ENCODE measurements at places on chromosomes 5 and 9.

GRCh38 chr5:157354800-157355199 lies 88.9 kb downstream of the CYFIP2 start:
- DNase-seq = no peak

GRCh38 chr5:68299575-68299974 lies 84.0 kb downstream of the PIK3R1 start:
- DNase-seq = no peak

- no peak for DNase-seq
Observed at GRCh38 chr5:167638816-167639215, 652.6 kb upstream of the WWC1 start.

DNA sequence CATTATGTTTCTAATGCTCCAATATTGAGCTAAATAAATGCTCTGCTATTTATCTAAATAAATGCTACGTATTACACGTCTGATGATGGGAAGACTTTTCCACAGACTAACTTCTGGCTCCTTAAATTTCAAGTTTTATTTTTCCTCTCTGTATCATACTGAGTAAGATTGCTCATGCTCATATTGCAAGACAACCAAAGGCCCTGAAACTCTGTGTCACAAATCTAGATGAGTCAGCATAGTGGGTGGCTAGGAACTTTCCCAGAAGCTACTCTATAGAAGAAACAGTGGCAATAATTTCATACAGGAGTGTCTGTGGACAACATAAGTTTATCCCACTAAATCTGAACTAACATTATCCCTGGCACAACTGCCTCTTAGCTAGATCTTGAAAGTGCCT lies 53.0 kb upstream of the RFX3 start:
- peak; percentile 18 for DNase-seq

- DNase-seq = no peak
Observed at GRCh38 chr5:173201636-173202265, 33.3 kb downstream of the NKX2-5 start.

- no peak for DNase-seq
Observed at GRCh38 chr5:10218658-10219057, 31.0 kb downstream of the ATPSCKMT start.

DNA sequence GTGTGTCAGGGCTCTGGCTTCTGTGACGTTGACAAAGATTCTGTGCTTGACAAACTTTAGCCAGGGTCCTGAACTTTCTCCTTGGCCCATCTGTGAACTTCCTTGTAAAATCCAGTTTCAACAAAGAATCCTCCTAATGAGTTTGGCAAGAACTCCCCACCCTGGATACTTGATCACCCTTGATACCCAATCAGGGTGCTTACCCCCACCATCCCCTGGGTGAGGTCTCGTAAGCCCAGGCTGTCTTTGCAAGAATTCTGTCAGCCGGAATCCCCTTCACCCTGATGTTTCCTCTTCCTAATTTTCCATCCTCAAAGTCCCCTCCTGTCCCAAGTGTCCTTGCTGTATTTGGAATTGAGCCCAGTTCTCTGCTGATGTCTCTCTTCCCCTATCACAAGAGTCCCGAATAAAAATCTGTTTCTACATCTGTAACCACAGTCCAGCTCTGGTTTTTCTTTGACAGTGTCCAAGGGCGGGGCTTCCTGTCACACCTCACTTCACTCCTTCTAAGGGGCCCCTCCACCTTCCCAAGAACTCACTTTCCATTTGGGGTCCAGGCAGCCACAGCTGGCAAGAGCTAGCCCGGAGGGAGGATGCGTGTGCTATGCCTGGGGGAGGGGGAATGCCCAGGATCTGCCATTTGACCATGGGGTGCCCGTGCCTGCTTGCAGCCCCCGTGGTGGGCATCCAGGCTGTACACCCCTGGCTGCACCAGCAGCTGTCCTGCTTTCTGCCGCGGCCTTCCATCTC lies 2.7 kb upstream of the CARD19 start:
- peak; percentile 73 for DNase-seq

DNA sequence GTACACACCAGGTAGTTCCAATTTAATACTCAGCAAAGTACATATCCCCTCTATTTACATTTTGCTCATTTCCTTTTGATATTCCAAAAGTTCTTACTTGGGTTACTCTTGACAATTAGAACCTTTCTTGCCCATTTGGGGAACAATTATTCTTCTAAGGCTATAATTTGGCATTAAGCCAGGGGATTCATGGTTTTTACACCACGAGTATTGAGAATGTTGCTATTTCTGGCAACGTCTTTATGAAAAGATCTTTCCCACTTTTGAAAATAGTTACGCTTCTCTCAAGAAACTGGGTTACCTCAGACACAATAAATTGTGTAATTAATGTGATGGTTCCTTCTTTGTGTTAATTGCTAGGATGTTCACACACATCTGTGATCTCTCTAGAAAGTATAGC lies 11.5 kb upstream of the CAAP1 start:
- no peak for DNase-seq

DNA sequence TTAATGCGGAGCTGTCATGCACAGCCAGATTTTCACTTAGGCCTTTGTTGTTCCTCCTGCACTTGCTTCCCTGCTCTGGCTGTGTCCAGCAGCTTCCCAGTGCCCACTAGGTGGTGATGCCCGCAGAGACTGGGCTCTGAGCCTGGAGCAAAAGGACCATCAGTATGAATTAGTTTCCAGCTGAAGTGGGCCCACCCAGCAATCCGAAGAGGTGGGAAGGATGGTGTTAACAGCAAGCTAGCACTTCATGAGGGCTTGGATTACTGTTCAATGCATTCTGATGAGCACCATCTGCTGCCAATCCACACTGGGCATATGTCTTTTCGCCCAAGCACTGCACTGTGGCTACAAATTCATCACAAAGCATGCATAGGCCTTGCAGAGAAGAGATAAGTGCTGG lies 459.1 kb downstream of the SPOCK1 start:
- no peak for DNase-seq

DNA sequence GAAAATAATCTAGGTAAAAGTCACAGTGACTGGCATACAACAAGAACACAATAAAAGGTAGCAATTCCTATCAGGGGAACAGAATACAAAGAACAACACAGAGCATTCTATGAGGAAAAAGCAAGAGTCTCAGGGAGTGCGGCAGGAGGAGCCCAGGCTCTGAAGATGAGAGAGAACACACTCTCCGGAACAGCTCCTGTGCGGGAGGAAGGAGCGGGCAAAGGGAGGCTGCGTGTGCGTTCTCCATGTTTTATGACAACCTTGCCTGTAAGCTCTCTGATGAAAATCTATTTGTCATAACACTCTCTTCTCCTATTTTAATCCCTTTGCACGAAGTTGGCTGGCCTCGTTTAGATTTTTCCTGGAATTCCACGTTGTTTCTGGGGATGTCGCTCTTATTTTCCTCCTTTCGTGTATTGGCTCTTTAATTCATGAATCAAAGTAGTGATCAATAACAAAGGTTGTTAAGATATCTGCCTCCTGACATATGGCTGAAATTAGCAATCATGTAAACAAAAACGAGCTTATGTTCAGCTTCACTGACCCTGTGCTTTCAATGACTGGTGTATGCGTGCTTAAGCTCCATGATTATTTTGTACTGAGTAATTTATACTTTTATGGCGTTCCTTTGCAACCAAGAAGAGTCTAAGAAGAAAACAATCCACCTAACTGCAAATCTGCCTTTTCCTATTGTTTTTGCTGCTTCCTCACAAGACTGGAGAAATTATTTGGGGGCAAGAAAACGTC lies 109.5 kb downstream of the MYO10 start:
- no peak for DNase-seq

Data from HL-60 (cell line).